ENCODE measurements at places on chromosomes 5 and 9.
A peak's percentile ranks its signal among the peaks of the same experiment; 100 is the strongest.

DNA sequence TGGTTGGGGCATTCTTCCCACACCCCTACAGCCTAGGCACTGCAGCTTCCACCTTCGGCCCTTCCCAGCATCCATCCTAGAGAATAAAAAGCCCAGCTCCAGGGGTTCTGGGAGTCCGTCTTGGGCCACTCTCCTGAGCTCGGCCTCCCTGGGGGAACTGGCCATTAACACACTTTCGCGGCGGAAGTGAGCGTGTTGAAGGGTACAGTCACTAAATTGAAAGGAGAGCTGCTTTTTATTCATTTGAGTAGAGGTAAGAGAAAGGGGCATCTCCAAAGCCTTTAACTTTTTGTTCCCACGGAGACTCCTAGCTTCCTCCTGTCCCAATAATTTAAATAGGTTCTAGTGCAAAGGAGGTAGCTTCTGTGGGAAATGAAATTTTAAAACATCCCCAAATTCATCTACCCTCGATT is 31.0 kb upstream of the NFIB start:
- no peak for DNase-seq

- no peak for DNase-seq
Observed at GRCh38 chr5:55104036-55104772, 1.8 kb downstream of the GZMA start.

- no peak for DNase-seq
Observed at GRCh38 chr5:79122973-79123372, 11.4 kb downstream of the BHMT start.

- no peak for DNase-seq
Observed at GRCh38 chr9:28471261-28471660, 898.0 kb upstream of the C9orf72 start.

DNA sequence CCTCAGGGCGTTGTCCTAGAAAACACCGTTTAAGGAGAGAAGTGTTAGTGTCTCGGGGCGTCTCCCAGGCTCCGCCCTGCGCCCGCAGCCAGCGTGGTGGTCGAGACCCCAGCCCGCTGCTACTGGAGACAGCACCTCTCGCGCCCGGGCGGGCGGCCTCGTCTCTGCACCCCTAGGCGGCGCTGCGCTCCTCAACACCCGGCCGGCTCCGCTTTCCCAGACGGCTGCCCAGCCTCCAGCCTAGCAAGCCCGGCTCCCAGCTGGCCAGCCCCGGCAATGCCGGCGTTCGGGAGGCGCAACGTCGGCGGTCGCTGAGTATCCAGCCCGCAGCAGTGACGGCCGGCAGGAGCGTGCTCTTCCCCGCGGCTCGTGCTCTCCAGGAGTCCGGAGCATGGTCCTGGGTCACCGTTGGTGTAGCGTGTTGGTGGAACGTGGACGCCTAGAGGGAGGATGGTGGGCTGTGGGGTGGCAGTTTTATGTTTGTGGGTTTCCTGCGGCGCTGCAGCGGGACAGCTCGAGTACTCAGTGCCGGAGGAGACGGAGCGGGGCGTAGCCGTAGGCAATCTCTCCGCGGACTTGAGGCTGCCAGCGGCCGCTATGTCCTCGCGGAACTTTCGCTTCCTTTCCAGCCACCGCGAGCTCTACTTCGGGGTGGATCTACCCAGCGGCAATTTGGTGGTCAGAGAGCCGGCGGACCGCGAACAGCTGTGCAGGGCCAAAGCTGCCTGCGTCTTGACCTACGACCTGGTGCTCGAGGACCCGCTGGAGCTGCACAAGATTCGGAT is 536 bp downstream of the PCDHAC1 start:
- DNase-seq = peak; percentile 31

- DNase-seq = no peak
Observed at GRCh38 chr9:75490326-75490725, 400.1 kb upstream of the PCSK5 start.

All from fibroblast of villous mesenchyme (primary cell).